ENCODE measurements at places on chromosomes 6 and 20.

DNA sequence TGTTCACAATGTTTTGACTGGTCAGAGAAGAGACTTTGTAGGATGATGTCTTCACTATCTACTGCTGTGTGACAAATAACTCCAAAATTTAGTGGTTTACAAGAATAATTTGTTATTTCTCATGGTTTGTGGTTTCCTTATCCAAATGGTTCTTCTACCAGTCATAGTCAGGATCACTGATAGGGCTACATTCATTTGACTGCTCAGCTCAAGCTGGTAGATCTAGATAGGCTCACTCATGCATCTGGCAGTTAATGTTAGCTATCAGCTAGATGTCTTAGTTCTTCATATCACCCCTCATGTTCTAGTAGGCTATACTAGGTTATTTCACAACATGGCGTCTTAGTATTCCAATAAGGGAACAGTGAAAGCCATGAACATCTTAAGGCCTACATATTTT lies 131.0 kb downstream of the ID4 start:
- no peak for DNase-seq
- H3K4me1 ChIP-seq, result no peaks in the 10 kb centered on the region
- H3K27ac ChIP-seq, result no peak overlapping the region
- H3K27me3 ChIP-seq, result no peaks in the 10 kb centered on the region
- H3K4me3 ChIP-seq, result no peak overlapping the region
- no peaks in the 10 kb centered on the region for H3K36me3 ChIP-seq

GRCh38 chr6:52013035-52013434 lies 74.4 kb downstream of the PKHD1 start:
- DNase-seq, result peak; percentile 20
- H3K36me3 ChIP-seq, result no peaks in the 10 kb centered on the region
- no peak overlapping the region for H3K27ac ChIP-seq
- no peaks in the 10 kb centered on the region for H3K4me1 ChIP-seq
- no peak overlapping the region for H3K4me3 ChIP-seq
- no peaks in the 10 kb centered on the region for H3K27me3 ChIP-seq

- no peak overlapping the region for H3K27ac ChIP-seq
- no peak overlapping the region for H3K4me3 ChIP-seq
- no peak for DNase-seq
- H3K4me1 ChIP-seq, result no peaks in the 10 kb centered on the region
Observed at GRCh38 chr6:44005507-44005903, 121.7 kb downstream of the MRPL14 start.

- H3K27me3 ChIP-seq, result no peaks in the 10 kb centered on the region
- H3K36me3 ChIP-seq, result no peaks in the 10 kb centered on the region
- no peak for DNase-seq
- H3K4me3 ChIP-seq, result no peak overlapping the region
- H3K4me1 ChIP-seq, result no peaks in the 10 kb centered on the region
Observed at GRCh38 chr20:32294071-32294470, 16.6 kb downstream of the KIF3B start.

DNA sequence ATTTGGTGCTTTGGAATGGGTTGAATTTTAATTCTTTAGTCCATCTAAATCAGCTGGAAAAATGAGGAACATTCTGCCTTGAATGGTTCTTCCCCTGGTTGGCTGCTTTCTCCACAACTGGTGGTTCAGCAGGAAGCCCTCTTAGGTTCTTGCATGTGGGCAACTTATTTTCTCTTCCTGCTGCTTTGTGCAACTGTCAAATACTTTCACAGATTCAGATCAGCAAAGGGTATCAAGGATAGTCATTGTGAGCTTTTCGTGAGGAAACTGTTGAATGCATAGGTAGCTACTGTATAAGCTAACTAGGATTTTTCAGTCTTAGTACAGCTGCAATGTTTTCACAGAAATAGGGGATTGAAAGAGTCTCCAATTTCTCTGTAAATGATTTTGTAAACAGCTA lies 72.9 kb upstream of the MRAP2 start:
- no peak overlapping the region for H3K4me3 ChIP-seq
- DNase-seq, result no peak
- no peaks in the 10 kb centered on the region for H3K27me3 ChIP-seq

DNA sequence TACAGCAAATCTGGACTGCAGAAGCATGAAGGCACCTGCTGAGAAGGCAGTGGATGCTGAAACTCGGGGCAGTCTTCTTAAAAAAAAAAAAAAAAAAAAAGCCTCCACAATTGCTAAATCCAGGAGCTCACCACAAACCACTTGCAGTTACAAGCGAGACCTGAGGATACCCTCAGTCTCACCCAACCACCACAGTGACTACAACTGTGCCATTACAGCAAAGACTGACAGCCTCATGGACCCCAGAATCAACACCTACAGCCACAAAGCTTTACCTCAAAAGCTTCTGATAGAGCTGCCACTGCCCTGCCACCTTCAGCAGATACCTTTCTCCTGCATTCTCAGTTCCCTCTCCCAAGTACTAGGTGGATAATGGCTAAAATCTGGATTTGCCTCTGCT lies 9.0 kb downstream of the COL21A1 start:
- H3K4me1 ChIP-seq, result no peaks in the 10 kb centered on the region
- no peak overlapping the region for H3K27ac ChIP-seq
- no peak overlapping the region for H3K4me3 ChIP-seq

- no peaks in the 10 kb centered on the region for H3K4me1 ChIP-seq
- no peaks in the 10 kb centered on the region for H3K27me3 ChIP-seq
- DNase-seq, result no peak
- no peaks in the 10 kb centered on the region for H3K36me3 ChIP-seq
- H3K4me3 ChIP-seq, result no peak overlapping the region
Observed at GRCh38 chr20:51862796-51863195, 60.5 kb upstream of the SALL4 start.

GRCh38 chr20:63132131-63132714 lies 83.7 kb downstream of the YTHDF1 start:
- no peaks in the 10 kb centered on the region for H3K27me3 ChIP-seq
- no peak overlapping the region for H3K4me3 ChIP-seq
- H3K27ac ChIP-seq, result no peak overlapping the region
- no peaks in the 10 kb centered on the region for H3K4me1 ChIP-seq
- DNase-seq, result no peak

DNA sequence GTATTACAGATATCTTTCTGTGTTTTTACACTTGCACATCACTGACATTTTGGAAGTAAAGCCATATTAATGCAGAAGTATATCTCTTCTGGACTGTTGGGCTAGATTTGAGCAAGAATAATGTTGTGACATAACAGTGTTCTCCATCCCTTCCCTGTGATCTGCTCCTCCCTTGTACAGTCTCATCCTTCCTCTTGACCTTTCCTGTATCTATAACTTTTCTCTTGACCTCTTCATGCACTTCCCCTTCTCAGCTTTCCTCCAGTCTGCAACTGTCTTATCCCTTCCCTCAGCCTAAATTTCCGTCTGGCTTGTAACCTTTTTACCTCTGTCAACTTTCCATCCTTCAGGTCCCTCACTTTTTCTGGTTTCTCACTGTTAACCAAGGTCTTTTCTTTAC lies 29.8 kb downstream of the NCOA3 start:
- no peaks in the 10 kb centered on the region for H3K4me1 ChIP-seq
- no peaks in the 10 kb centered on the region for H3K36me3 ChIP-seq
- H3K27ac ChIP-seq, result no peak overlapping the region
- no peak for DNase-seq
- H3K27me3 ChIP-seq, result no peaks in the 10 kb centered on the region

DNA sequence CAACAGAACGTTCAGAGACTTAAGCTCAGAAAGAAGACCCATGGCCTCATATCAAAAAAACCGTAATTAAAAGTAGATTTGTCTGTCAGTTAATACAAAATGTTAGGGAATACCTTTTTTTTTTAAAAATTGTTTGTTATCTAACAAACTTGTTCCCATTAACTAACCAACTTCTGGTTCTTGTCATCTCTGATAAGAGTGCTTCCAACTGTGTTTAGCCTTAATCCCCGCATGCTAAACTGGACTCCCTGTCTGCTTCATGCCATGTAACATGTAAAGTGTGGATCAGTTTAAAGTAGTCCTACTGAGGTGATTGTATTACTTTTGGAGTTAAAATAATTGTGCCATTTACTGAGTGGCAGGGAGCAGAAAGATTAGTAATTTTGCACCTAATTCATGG lies 6.3 kb downstream of the JARID2 start:
- no peak overlapping the region for H3K4me3 ChIP-seq
- H3K4me1 ChIP-seq, result peaks cover 3% of the 10 kb centered on the region
- DNase-seq, result no peak
- no peaks in the 10 kb centered on the region for H3K36me3 ChIP-seq

- no peaks in the 10 kb centered on the region for H3K27me3 ChIP-seq
- no peaks in the 10 kb centered on the region for H3K36me3 ChIP-seq
- H3K27ac ChIP-seq, result peak overlapping the region; percentile 37
- peak overlapping the region; percentile 46 for H3K4me3 ChIP-seq
- peaks cover 5% of the 10 kb centered on the region for H3K4me1 ChIP-seq
Observed at GRCh38 chr6:34243901-34244884, 4.6 kb downstream of the SMIM29 start.

DNA sequence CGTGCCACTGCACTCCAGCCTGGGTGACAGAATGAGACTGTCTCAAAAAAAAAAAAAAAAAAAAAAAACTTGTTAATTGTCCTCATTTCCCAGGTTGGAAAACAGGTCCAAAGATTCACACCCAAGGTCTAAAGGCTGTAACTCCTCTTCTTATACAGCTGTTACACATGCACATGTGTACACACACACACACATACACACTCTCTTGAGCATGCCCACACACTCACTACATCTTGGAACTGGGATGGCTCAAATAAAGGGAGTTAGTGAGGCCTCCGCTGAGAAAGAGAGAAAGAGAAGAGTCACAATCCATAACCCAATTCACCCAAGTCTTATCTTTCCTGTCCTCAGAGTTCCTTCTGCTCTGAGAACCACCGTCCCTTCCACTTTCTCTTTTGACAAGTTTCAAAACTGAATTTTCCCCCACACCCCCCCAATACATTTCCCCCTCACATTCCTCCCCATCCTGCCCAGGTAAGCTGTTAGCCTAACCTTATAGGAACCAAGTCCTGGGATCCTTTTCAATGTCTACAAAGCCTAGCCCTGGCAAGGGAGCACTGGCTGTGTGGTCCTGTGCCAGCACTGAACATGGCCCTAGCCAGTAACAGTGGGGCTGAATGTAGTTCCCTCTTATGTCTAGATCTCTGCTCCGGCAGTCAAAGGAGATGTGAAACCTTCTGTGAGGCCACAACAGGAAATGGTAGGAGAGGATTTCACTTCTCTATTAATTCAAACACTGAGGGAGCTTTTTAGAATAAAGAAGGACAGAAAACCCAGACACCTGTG lies 3.2 kb upstream of the HLA-DMB start:
- no peaks in the 10 kb centered on the region for H3K27me3 ChIP-seq
- no peak overlapping the region for H3K4me3 ChIP-seq
- no peak overlapping the region for H3K27ac ChIP-seq
- no peak for DNase-seq

DNA sequence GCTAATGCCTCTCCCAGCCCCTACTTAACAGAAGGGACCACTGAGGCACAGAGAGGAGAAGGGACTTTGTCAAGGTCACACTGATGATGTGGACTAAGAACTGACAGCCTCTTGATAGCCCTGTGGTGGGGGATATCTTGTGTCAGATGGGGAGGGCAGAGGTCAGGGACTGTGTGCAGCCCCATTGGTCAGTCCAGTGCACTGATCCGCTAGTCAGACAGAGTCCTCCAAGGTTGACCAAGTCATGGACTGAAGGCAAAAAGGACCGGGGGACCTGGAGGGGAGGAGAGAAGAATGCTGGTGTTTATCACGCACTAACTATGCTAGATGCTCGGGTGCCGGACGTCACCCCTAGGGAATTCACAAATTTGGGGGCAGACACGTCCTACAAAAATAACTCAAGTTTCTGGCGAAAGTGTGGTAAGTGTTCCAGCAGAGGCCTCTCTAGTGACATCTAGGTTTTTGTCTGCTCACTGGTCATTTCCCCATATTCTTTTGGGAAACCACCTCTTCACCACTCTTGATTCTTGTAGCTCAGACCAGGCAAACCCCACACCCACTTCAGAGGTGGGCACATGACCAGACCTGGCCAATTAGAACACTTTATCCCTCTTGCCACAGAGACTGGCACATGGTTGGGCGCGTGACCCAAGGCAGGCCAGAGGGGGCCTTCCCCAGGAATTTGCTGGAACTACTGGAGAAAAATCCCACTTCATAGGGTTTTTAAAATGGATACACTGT lies 21.0 kb downstream of the TCF15 start:
- no peaks in the 10 kb centered on the region for H3K4me1 ChIP-seq
- DNase-seq, result no peak
- H3K27ac ChIP-seq, result no peak overlapping the region
- no peaks in the 10 kb centered on the region for H3K27me3 ChIP-seq
- no peaks in the 10 kb centered on the region for H3K36me3 ChIP-seq
- no peak overlapping the region for H3K4me3 ChIP-seq

DNA sequence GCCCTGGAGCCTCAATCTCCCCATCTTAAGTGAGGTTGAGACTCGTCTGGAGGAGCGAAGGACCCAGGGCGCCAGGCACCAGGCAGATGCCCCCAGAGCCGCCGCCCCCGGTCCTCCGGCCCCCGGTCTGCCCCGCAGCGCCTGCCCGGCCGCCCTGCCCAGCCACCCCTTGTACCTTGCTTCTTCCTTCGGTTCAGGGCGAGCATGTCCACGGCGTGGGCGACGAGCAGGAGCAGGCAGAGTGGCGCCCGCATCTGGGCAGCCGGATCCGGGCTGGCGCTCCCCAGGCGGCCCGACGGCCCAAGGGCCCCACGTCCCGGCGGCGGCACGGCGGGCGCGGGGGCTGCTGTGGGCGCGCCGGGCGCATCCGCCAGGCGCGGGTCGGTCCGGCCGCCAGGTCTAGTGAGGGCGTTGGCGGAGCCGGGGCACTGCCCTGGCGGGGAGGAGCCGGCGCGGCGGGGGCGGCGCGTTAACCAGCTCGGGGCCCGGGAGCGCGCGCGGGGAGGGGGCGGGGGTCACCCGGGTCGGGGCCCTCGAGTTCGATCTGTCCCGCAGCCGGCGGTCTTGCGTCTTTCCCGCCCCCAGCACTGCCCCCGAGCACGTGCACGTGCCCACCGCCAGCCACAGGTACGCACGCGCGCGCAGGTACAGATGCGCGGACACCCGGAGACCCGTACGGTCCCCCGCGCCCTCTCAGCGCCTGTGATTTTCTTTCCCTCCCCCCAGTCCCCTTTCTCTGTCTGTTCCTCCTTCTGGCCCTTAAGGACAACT lies at the start of gene RSPO4:
TSS of gene RSPO4 (minus strand) at position 401 of the 771 bp plus-strand sequence. CDS start at position 254, 147 bp downstream.
- no peak for DNase-seq
- H3K4me3 ChIP-seq, result peak within 1 kb of the TSS; percentile 44
- H3K27me3 ChIP-seq, result no peaks in the 10 kb centered on the region
- H3K27ac ChIP-seq, result no peak within 1 kb of the TSS
- H3K4me1 ChIP-seq, result no peaks in the 10 kb centered on the region
- no peaks in the 10 kb centered on the region for H3K36me3 ChIP-seq

- no peak for DNase-seq
- H3K4me1 ChIP-seq, result no peaks in the 10 kb centered on the region
- no peak overlapping the region for H3K27ac ChIP-seq
Observed at GRCh38 chr6:102549221-102549874, 1155.8 kb downstream of the GRIK2 start.

DNA sequence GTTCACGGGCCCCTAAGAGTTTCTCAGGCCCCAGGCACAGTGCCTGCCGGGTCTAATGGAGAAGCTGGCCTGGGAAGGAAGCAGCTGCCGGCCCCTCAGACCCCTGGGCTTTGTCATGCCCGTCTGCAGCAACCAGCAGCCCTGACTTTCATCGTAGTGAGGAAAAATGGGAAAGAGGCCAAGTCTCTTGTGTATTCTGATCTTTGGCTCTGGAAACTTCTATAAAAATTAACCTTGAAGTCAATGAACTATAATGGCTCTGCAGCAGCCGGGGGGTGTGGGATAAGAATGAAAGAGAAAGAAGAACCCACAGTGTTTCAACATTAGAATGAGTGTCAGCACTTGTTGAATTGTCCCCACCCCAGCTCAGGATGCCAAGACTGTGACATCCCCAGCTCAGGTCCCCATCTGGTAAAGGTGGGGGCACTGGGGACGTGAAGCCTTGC lies 12.9 kb downstream of the TGM2 start:
- H3K27me3 ChIP-seq, result no peaks in the 10 kb centered on the region
- H3K4me1 ChIP-seq, result no peaks in the 10 kb centered on the region
- no peak for DNase-seq
- peak overlapping the region; percentile 30 for H3K27ac ChIP-seq
- no peak overlapping the region for H3K4me3 ChIP-seq
- H3K36me3 ChIP-seq, result no peaks in the 10 kb centered on the region

Data from breast epithelium (tissue), 4 donors.